Adrenal gland (tissue), 19 donors: ENCODE measurements at places on chromosomes 1 and 21. TPM values are rescaled to one million over a fixed set of nuclear protein-coding genes. Genes with fewer than 3 reads are reported as not detected.

Gene ASCL5
- not detected for total RNA-seq

Gene CYP4A11
- not detected for total RNA-seq

Gene ARPC5
- total RNA-seq, result 61.1 TPM

Gene IL23R
- total RNA-seq, result 1.0 TPM

Gene SLC2A1
- total RNA-seq, result 78.6 TPM

Gene SPAG17
- total RNA-seq, result 0.94 TPM

Gene NUDT4B
- total RNA-seq, result 107 TPM

Gene C8A
- total RNA-seq, result not detected

Gene PRR9
- not detected for total RNA-seq

Gene TCHHL1
- total RNA-seq, result not detected

Gene NHLH1
- not detected for total RNA-seq

Gene C1QTNF12
- 1.4 TPM for total RNA-seq

Gene PHLDA3
- total RNA-seq, result 60.6 TPM

Gene ZMYND12
- total RNA-seq, result 1.2 TPM

Gene CELA2A
- total RNA-seq, result 8.7 TPM

Gene SLC5A9
- 0.23 TPM for total RNA-seq
